Stomach (tissue), 19 donors: ENCODE measurements at places on chromosomes 4 and X. TPM values are rescaled to one million over a fixed set of nuclear protein-coding genes. Genes with fewer than 3 reads are reported as not detected.

DNA sequence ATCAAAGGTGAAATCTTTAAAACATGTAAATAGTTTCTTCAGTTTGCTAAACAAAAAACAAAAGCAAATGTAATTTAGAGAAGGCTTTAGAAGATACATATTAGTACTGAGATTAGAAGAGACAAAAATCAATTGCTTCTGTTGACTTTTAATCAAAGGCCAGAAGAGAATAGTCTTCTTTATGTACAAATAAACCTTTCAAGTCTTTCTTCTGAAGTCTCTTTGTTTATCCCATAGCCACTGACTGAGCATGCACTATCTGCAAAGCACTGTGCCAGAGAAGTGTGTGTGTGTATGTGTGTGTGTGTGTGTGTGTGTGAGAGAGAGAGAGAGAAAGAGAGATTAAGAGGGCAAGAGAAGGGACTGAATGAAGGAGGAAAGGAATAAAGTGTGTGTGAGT, 198.4 kb downstream of the GLUD2 start:
- no peak for DNase-seq

DNA sequence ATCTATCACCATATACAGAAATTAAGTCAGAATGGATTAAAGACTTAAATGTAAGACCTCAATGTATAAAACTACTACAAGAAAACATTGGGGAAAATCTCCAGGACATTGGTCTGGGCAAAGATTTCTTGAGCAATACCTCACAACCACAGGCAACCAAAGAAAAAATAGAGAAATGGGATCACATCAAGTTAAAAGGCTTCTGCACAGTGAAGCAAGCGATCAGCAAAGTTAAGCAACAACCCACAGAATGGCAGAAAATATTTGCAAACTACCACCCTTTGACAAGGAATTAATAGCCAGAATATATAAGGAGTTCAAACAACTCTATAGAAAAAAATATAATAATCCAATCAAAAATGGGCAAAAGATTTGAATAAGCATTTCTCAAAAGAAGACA, 236.9 kb upstream of the EMCN start:
- no peak for DNase-seq

DNA sequence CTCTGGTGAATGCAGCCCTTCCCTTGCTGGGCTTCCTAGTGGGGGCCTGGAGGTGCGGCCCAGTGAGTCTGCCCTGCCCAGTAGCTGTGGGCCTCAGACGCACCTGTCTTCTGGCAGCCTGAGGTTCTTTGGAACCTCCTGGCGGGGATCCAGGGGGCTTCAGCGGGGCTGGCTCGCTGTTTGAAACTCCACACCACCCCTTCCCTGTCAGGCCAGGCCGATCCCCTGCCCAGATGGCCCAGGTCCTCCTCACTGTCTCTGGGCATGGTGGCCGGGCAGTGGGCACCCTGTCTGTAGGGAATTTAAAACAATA, 10.7 kb upstream of the NKX1-1 start:
- DNase-seq = peak; percentile 22

DNA sequence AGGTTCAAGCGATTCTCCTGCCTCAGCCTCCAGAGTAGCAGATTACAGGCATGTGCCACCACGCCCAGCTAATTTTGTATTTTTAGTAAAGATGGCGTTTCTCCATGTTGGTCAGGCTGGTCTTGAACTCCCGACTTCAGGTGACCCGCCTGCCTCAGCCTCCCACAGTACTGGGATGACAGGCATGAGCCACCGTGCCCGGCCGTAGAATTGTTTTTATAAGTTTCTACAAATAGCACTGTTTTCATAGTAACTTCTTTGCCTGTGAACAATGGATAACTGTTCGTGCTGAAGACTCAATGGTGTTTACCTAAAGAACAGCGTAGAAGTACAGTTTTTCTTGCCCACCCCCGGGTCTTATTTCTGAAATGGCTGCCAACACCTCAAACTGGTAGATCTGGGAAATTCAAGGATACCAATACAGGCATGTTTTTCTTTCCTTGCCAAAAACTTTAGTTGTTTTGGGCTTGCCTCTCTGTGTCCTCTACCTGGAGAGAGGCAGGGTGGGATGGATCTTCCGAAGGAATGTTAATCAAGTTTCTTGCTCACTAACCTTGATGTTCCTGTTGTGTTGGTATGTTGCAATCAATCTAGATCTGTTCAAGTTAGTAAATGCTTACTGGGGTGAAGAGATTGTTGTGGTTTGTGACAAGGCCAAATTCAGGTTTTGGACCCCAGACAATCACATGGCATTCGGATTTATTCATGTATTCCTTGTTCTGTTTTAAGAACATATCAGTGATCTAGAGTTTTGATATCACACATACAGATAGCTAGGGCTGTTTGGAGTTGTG, 2.8 kb upstream of the RUFY3 start:
- no peak for DNase-seq

GRCh38 chr4:60588556-60588955, 611.6 kb upstream of the ADGRL3 start:
- no peak for DNase-seq

- no peak for DNase-seq
Observed at GRCh38 chr4:26273616-26273980, 47.2 kb upstream of the RBPJ start.

- DNase-seq = no peak
Observed at GRCh38 chr4:93201471-93202096, 627.0 kb upstream of the ATOH1 start.

- peak; percentile 63 for DNase-seq
Observed at GRCh38 chr4:104967034-104967401, 179.7 kb upstream of the TET2 start.

DNA sequence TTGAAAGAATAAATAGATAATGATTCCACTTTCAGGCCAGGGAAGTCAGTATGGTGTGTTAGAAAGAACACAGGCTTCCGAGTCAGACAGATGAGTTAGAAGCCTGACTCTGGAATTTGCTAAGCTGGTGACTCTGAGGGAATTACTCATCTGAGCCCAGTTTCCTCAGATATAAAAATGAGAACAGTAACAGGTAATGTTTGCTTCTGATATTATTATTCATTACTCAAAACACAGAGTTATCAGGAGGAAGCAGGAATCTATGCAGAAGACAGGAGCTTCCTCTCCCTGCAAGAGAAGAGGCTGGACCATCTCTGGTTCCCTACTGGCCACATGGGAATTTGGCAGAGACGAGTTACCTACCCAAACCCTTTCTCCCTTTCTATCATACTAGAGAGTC, 163.1 kb downstream of the EVC2 start:
- no peak for DNase-seq

DNA sequence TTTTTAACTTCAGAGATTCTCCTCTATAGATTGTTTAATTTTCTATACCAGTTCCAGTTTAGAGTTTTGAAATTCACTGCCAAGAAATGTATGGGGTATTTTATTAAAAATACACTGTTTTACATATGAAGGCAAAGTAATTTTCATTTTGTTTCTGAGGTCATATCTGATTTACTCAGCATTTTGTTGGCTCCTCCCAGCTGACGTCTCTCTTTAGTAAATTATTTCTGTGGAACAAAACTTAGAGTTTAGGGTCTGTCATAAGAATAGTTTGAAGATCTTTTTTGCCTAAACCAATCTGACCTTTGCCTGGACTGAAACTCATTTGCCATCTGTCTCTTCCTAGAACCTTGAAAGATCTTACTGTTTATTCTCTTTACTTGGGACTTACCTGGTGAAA, 16.9 kb downstream of the FNIP2 start:
- DNase-seq = no peak

GRCh38 chrX:115138040-115138439, 51.2 kb upstream of the RBMXL3 start:
- DNase-seq = no peak

DNA sequence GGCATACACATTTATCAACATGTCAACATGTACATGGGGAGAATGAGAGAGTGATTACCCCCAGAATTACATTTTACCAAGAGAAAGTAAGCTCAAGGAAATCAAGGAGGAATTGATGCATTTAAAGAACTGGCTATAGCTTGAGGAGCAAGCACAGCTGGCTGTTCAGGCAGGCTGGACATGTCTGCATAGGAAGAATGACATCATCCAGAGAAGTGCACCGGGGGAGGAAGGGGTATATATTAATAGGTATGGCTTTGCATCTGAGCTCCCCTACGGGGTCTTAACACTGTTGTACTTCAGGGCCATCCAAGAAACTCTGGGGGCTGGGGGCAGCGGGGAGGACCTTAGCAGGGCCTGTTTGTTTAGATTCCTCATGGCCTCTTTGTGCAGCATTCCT, 222.4 kb upstream of the VCX start:
- no peak for DNase-seq

- DNase-seq = no peak
Observed at GRCh38 chr4:89492581-89493071, 185.0 kb upstream of the GPRIN3 start.

The SUPT20HL1 gene
- not detected for total RNA-seq

The PPBP gene
- not detected for total RNA-seq

The TMEM271 gene
- not detected for total RNA-seq

The IL2 gene
- total RNA-seq = 1.5 TPM

The ANK2 gene
- total RNA-seq = 123 TPM
